ENCODE measurements at places on chromosomes 16 and 17.

DNA sequence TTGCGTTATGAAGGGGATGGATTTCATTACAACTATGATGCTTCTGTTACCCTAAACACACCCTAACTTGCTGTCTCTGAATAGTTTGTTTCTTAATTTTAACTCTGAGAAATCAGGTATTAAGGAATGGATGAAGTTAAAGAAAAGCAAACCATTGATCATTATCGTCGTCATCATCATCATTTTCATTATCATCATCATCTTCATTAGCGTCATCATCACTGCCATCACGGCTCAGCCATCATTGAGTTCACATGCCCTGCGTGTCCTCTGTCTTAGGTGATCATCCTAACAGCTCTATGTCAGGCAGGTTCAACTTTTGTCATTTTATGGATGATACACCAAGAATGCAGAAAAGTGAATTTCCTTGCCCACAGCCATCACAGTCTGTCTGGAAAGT is 477.5 kb upstream of the EEF2KMT start:
- DNase-seq: no peak

GRCh38 chr17:79057737-79058385 is 16.8 kb upstream of the ENGASE start:
- DNase-seq: no peak

DNA sequence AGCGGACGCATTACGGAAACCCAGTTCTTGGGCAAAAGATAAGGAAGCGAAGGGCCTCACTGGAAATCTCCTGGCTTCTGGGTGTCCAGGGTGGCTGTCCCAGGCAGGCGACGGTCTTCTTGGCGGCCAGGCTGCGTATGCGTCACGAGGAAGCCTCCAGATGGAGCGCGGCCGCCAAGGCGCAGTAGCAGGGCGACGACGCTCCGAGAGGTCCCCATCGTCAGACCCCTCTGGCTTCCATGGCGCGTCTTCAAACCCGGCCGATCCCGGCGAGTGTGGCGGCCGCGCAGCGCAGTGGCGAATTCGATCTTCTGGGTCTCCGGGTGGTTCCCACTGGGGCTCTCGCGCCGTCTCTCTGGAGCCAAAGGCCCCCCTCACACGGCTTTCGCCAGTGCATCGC is 13.8 kb upstream of the ANKRD40CL start:
- no peak for DNase-seq

GRCh38 chr17:47225911-47226688 is 17.0 kb downstream of the MYL4 start:
- no peak for DNase-seq

DNA sequence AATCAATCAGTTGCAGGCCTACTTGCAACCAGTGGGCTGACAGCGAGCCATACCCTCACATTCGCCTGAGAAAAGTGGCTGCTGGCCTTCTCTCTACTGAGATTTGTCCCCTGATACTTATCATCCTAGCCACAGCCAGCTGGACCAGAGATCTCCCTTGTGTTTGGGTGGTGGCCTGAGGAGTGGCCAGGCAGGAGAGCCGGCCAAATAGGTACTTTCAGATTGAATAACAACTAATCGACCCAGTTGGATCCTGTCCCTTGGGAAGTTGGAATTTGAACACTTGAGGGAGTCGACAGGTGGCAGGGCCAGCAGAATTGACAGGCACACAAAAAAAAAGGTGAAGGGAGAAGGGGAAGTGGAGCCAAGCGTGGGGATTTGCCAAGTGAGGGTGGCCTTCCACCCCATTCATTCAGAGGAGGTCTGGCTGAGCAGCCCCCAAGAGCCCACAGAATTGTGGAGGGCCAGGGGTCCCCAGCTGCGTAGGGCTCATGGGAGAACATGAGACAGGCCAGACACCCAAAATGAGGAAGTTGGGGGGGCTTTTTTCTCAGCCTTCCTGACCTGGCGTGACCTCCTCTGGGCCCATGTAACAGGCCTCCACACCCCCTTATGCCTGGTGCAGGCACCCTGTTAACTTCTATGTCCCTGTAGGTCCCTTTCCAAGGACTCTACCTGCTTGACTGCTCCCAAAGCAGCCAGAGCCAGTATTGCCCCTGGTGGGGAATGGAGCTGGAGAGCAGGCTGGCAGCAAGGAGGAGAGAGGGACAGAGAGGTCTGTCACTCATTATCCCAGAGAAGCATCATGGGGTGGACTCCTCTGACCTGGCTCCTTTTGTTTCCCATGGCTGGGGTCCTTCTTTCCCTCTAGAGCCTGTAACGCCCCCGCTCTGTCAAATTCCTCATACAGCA is 2.9 kb upstream of the RANGRF start:
- no peak for DNase-seq

GRCh38 chr17:43917348-43918025 is 10.2 kb upstream of the MPP2 start:
- DNase-seq: peak; percentile 68

Data from activated T-cell treated with anti-CD3 and anti-CD28 coated beads, Interleukin-2, amount 50 U/mL, for 48 hours (primary cell).